ENCODE measurements at places on chromosomes 3 and 15.

DNA sequence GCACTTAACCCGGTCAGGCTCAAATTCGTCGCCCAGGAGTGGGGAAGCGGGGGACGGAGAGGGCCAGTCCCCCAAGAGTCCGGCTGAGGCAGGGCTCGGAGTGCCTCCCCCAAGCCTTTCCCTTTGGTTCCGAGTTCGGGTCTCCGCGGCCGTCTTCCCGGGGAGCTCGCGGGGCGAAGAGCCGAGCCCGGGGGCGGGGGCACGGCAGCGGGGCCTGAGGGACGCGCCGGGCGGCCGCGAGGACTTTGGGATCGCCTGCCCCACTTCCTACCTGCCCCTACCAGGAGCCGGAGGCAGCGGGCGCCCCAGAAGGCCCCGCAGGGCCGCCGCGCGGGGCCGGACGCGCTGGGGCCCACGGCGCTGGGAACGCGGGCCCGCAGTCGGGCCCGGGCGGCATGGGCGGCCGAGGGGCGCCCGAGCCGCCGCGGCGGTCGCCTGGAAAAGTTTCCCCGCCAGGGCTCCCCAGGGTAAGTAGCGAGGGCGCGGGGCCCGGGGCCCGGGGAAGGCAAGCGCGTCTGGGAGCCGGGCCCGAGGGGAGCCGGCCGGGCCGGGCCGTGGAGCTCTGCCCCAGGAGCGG lies 2.8 kb downstream of the FURIN start:
- no peak for DNase-seq

- DNase-seq = no peak
These were observed 3.2 kb downstream of the EIF1B start for GRCh38 chr3:40312661-40313226.

DNA sequence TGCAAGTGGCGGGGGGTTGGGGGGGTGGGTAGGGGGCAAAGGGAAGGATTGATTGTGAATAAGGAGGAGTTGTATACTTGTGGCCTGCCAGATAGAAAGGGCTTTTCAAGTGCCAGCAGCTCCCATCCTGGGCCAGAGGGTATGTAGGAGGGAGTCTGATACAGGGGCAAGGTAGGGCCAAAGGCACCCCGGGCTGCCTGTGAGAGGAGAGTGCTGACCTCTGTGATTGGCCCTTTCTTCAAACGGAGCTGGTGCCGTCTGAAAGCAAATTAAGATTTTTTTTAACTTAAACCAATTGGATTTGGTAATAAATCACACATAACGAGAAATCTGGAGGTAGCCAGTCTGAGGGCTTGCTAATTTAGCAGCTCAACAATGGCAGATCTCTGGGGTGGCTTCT lies 229.9 kb downstream of the THSD4 start:
- no peak for DNase-seq

GRCh38 chr15:92625251-92625980 lies 30.2 kb downstream of the FAM174B start:
- DNase-seq = no peak

GRCh38 chr3:187783098-187783497 lies 37.8 kb upstream of the BCL6 start:
- no peak for DNase-seq

GRCh38 chr3:174710612-174711011 lies 148.5 kb upstream of the NAALADL2 start:
- DNase-seq = no peak

DNA sequence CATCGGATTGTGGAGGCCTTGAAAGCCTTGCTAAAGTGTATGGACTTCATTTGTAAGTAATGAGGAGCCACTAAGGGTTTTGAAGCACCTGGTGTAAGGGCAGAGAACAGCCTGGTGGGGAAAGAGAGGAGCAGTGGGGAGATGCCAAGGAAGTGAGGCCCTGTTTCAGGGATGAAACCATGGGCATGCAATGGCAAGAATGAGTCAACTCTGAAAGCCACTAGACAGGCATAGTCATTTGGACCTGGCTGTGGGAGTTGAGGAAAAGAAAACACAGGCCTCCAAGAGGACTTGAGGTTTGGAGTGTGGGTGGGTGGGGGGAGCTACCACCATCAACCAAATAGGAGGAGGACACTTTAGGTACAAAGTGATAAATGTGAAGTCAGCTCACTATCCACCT lies 7.6 kb downstream of the XCR1 start:
- no peak for DNase-seq

DNA sequence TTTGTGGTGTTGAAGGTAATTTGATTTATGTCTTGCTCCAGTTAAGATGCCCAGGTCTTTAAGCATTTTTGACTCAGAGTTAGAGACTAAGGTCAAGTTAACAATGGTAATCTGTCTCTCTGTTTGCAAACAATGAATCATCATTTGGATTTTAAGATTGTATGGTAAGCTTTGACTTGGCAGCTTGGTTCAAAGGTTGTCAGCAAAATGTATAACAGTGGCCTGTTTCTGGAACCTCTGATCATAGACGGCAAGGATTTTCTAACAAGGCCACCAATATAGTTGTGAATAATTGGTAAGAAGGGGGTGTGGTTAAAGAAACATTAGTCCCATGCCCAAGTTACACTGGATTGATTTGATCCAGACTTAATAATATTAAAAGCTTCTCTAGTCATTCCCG lies 775.2 kb upstream of the GOLIM4 start:
- no peak for DNase-seq

GRCh38 chr15:33315044-33315443 lies 4.3 kb downstream of the RYR3 start:
- no peak for DNase-seq

Data from esophagus squamous epithelium (tissue), 5 donors.